ENCODE measurements at places on chromosomes 2 and 18.
A peak's percentile ranks its signal among the peaks of the same experiment; 100 is the strongest.

DNA sequence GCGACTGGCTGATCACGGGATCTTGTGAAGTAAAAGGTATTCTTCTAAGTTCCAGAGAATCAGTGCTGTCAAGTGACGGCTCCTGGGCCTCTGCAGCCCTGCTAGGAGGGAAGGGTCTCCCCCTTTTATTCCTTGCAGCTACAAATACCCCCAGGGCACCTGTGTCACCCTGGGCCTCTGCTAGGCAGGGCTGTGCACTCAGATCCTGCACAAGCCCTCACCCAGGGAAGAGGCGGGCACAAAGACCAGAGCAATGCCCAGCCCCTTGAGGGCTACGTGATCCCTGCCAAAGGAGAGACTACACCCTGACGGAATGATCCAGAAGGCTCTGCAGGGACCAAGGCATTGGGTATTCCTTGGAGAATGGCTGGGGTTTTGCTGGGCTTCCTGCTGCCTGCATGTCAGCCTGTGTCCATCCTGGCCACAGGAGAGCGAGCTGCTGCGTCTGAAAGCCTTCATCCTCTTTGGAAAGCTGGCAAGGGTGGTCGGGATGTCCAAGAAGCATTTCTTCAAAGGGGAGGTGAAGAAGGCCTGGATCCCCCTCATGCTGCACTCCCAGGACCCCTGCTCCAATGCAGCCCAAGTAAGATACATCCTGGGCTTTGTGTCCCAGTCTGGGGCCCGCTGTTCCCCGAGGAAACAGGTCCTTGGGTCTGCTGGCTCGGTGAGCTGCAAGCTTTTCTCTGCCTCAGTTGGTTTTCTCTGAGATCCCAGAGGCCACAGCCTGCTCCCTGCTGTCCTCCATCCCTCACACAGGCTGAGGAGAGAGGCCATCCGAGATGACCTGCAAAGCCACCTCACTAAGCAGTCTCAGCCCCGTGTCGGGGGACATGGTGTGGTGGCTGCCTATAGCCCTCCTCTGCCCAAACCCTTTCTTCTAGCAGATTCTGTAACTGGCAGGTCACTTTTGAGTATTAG is 24.9 kb downstream of the HJURP start:
- DNase-seq, result no peak

GRCh38 chr2:163741435-163741834 is 5.6 kb upstream of the FIGN start:
- DNase-seq, result no peak

DNA sequence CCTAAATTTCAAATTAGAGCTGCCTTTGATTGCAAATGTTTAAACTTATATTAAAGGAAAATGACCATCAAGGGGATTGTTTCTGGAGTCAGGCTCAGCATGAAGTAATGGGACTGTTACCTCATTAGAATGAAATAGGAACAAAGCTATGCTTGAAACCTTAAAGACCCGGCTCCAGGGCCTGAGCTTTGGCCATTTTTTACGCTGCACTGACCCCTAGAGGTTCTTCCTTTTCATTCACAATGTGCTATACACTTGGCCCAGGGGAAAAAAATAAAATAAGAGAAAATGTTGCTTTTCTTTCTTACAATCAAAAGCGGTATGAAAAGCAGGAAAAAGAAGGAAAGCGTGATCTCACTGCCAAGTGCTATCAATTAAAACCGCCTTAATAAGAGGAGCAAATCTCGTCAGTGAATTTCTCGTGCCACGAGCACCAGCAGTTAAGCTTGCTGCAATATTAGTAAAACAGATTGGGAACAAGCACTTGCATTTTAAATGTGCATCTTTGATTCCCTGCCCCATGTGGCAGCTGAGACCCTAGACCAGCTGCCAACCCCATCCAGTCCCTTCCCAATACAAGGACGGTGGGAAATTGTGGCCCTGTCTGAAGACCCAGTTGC is 96.6 kb downstream of the MBD2 start:
- no peak for DNase-seq

DNA sequence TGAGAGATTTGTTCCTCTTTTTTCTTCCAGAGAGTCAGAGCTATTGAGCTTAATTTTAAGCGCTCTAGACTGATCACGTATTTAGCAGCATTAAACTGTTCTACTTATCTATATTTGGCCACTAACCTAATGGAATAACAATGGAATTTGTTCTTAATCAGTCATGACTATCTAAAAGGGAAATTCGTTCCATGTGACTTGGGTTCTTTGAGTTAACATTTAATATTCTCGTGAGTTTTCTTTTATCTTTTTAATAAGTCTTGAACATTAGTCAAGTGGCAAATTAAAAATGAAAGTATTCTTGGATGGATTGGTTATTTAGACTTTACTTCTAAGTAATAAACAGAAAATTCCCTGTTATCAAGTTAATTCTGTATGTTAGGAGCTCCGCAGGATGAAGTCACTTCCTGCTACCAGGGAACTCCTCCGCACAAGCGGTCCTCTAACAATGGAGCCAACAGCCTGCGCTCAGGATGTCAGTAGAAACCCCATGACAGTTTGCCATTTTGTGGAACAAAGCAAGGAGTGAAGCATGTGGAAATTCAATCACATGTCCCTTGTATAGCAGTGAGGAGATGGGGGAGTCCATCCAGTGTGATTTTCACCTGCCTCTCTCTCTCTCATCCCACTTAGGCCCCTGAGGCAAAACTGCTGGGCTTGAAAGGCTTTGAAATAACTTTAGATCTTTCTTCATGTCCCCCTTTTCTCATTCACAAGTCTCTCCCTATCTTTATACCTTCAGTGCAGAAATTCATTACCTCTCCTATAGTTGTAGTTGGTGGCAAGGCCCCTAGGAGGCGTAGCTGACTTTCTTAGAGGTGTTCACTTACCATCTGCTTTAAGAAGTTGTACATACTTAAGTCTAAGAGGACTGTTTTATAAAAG is 138.1 kb downstream of the WDR7 start:
- peak; percentile 2 for DNase-seq

DNA sequence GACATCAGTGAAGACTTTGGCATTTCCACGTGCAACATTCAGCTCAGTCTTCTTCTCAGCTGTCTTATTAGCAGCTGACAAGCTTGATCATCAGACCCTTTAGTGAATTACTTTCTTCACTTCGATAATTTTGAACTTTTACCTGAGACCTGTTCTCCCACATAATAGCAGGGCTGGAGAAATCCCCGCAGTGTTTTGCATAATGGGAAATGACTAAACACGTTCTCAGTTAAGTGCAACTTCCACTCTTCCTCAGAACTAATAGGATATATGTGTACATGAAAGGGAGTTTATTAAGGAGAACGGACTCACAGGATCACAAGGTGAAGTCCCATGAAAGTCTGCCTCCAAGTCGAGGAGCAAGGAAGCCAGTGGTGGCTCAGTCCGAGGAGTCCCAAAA is 28.8 kb upstream of the MBP start:
- no peak for DNase-seq

DNA sequence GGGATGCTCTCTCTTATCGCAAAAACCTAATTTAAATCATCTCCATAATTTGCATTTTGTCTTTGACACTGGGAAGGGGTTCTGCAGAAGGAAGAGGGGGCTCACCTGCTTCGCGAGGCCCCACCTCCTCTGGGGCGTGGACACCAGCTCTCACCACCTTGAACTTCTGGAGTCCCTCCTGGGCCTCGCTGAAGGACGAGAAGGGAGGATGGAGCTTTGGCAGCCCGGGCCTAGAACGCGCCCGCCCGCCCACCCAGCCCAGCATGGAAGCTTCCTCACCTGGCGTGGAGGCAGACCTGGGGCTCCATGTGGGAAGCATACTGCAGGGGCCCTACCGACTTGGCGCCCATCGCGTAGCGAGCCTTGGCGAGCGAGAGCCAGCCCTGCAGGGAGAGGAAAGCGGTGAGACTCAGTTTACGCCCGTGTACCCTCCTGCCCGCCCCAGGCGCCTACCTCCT is 1.1 kb upstream of the IMP4 start:
- no peak for DNase-seq

DNA sequence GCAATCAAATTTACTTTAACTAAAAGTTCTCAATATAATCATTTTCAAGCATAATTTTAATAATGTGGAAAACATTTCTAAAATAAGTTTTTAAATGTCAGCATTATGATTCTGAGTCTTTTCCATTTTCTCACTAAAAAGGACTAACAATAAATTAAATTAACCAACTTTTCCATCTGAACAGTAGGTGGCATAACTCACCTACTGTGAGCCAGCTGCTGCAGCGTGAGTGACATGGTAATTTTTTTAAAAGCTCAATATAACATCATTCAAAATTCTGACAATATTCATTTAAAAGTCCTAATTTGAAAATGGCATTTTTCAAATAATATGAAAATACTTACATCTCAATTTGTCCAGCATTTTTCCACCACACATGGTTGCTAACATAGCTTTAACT is 66.5 kb downstream of the DTNB start:
- DNase-seq, result no peak

- no peak for DNase-seq
Measured at GRCh38 chr2:173296235-173296634, 58.4 kb upstream of the CDCA7 start.

DNA sequence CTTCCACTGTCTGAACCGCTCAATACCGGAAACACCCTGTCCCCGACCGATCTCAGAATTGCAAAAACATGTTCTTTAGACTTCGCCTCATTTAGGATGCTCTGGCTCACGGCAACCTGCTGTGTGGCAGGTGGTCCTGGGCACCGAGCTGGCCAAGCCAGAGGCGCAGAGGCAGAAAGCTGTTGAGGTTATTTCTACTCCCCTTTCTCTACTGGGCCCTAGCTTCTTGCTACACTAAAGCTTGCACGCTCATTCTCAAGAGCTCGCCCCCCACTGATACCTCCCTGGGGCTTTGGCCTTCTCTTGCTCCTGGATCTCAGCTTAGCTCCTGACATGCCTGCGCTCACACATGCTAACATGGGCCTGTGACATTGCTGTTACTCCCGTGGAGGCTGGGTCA is 417.4 kb downstream of the LPIN1 start:
- DNase-seq, result no peak

DNA sequence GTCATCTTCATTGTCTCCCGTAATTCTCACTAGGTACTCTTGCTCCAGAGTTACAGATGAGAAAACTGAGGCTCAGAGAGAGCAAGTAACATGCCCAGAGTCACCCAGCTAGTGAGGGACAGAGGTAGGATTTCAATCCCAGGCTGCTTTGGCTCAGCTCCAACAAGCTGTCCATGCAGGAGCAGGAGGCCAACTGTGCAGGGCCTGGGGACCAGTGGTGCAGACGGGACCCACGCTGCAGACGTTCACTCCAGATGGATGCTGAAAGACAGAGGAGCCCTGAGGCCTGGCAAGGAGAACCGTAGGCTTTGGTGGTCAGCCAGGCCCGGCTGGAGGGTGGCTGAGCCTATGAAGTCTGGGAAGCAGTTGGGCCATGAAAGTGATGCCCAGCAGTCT is 102.6 kb downstream of the MCFD2 start:
- no peak for DNase-seq

DNA sequence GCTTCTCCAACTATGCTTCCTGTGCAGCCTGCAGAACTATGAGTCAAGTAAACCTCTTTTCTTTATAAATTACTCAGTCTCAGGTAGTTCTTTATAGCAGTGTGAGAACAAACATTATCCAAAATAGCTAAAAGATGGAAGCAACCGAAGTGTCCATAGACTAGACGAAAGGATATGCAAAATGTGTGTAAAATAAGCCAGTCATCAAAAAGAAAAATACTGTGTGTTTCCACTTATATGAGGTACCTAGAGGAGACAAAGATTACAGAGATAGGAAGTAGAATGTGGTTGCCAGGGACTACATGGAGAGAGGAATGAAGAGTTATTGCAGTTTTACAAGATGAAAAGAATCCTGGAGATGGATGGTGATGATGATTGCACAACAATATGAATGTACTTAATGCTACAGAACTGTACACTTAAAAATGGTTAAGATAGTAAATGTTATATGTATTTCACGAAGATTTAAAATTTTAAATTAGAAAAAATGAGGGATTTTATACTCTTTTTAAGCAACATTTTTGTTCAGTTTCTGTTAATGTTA is 99.3 kb upstream of the FN1 start:
- DNase-seq, result no peak

- no peak for DNase-seq
Measured at GRCh38 chr2:190922376-190922775, 41.8 kb downstream of the GLS start.

Data from activated T-cell treated with anti-CD3 and anti-CD28 coated beads for 24 hours (primary cell).